ENCODE measurements at places on chromosomes 7 and 10. TPM values are rescaled to one million over a fixed set of nuclear protein-coding genes. Genes with fewer than 3 reads are reported as not detected.

Gene GNAT3
- total RNA-seq: not detected

Gene VPS37D
- total RNA-seq: 12.2 TPM

DNA sequence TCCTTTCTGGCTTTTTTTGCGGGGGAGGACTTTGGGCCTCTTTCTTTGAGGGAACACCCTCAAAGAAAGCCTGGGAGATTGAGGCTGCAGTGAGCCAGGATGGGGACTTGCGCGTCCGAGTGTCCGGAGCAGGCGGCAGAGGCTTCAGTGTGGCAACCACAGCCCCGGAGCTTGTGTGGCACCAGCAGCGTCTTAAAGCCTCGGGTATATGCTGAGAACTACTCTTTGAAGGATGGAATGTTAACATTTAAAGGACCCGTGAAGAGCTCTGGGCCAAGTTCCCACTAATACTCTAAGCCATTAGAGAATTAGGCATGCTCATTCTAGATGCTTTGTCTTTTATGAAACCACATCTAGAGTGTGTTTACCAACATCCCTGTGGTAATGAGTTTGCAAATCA is 168.2 kb downstream of the SEPTIN7 start:
- no peak for DNase-seq

- DNase-seq: no peak
Observed at GRCh38 chr10:6114805-6115341, 26.0 kb downstream of the RBM17 start.

DNA sequence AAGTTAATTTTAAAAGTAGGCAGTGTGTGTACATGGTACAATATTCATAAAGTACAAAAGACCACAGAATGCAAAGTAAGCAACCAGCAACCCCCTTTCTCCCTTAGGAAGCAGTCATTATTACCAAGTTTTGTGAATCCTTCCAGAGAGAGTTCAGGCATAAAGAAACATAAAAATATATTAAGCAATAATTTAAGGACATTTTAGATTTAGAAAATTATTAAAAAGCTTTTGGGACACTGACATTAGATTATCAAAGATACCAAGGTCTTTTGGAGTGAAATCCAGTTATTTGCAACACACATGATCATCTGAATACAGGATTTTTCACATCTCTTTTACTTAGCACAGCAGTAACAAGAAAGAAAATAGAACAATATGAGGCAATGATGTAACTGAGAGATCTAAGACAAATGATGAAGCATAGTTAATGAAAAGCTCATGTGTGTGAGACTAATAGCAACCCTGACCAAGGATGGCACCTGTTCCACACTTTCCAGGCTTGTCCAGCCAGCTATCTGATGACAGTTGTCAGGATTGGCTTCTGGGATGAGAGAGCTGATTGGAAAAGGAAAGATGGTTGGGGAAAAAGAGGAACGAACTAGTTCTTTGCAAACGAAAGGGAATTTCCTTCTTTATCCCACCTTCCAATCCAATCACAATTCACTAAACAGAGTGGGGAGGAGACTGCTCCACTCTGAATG is 115.5 kb upstream of the LAMB4 start:
- DNase-seq: no peak

DNA sequence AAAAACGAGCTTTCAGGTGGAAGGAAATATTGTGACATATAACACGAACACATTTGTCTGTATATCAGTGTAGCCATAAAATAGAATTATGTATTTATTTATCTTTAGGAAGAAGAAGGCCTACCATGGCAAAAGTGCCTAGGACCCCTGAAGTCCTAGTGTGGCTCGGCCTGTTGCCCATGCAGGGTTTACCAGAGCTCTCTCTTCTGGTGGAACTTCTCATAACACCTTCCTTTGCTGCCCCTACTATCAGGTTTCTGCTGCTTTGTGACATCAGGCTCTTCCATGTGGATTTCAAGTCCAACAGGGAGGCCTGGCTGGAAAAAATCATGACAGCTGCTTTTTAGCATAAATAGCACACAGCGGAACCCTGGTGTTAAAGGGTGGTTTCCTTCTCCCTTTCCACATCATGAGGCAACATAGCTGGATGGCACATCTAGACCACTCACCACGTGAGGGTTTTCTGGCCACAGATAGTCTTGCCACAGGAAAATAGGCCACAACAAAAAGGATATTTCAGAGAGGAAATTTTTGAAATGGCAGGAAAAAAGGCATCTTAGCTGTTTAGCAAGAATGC is 44.8 kb upstream of the ADO start:
- DNase-seq: no peak

DNA sequence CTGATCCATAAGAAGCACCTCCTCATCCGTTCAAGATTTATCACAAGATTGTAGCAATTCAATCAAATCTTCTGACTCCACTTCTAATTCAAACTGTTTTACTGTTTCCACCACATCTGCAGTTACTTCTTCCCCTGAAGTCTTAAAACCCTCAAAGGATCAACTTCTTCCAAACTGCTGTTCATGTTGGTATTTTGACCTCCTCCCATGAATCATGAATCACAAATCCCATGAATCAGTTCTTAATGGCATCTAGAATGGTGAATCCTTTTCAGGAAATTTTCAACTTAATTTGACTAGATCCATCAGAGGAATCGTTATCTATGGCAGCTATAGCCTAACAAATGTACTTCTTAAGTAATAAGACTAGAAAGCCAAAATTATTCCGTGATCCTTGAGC is 122.3 kb downstream of the IMMP2L start:
- no peak for DNase-seq

DNA sequence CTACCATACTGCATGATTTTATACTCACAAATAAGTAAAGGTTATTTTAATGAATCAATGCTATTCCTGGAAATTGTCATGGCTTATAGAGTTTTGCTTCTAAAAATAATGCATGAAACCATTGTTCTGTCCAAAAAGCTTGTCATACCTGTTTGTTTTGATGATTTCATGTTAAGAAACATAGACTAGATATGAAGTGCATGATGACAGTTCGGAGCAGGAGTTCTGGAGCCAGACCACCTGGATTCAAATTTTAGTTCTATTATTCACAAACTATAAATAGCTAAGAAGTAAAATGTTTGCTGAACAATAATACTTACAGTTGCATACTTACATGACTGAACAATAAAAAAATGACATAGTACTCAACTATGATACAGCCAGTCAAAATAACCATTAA is 107.0 kb upstream of the AKR1E2 start:
- no peak for DNase-seq

All from kidney epithelial cell (primary cell).